ENCODE measurements at places on chromosomes 6 and 20.

DNA sequence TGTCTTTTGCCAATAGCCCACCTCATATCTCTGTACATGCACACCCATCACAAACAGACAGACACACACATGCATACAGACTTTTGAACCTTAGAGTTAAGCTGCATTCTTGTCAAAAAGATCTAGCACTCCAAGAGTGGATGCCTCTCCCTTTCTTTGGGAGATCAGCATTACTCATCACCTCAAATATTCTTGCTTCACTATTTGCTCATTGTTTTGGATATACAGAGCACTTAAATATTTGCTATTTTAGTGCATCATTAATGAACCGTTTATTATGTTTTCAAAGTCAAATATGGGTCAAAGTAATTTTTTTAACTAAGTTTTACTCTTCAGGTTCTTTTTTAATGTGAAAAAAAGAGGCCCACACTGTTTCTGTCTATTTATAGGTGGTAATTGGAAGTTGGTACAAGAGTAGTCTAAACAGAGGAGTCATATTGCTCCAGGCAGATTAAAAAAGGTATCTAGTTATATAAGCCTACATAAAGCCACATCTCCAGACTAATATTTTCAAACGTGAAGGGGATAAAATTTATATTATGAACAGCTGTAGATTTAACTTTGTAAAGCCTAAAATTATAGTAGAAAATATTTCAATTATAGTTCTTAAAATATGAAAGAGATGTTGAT lies 102.6 kb downstream of the FLRT3 start:
- peak; percentile 78 for DNase-seq

DNA sequence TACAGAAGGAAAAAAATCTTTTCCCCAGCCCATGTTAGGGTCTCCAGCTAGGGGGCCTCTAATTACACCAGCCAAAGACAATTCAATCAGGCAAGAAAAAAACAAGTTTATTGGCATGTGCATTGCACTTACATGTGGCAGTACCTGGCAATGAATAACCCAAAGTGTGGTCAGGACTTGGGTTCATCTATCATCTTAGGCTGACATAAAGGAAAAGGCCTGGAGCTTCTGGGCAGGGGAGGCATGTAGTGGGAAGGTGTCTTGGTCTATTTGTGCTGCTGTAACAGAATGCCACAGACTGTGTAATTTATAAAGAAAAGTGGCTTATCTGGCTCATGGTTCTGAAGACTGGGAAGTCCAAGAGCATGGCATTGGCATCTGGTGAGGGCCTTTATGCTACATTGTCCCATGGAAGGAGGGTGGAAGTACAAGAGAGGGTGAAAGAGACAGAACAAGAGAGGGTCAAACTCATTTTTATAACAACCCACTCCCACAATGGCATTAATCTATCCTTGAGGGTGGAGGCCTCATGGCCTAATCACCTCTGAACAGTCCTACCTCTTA lies 4.4 kb upstream of the PYGB start:
- DNase-seq: no peak

GRCh38 chr6:96066376-96066775 lies 50.6 kb downstream of the FUT9 start:
- no peak for DNase-seq

DNA sequence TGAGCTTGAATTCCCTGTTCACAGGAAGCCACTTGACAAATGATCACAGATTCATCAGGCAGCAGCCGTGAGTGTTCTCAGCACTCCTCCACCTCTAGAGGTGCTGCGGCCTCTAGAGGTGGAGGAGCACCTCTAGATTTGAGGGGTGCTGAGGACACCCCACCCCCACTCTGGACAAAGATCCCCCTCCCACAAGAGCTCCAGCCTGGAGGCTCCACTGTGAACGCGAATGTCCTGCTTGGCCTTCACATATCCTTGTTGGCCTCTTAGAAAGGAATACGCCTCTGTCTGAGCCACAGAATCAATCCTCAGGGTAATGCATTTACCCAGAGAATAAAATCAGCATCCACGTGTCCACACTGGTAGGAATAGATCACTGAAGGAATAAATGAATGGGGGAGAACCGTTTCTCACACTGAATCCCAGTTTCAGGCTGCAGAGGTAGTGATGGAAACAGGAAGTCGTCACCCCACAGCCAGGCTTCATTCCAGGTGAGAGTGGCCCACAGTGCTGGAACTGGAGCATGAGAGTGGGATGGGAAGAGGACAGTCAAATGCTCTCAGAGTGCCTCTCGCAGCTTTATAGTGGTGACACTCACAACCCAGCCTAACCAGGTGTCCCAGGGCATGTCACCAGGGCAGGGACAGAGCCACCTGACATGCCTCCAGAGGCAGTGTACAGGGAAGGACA lies 16.6 kb downstream of the NPEPL1 start:
- DNase-seq: no peak
